ENCODE measurements at places on chromosomes 1 and 21.

GRCh38 chr1:104463126-104463697 is 713.5 kb downstream of the AMY1C start:
- DNase-seq, result no peak

DNA sequence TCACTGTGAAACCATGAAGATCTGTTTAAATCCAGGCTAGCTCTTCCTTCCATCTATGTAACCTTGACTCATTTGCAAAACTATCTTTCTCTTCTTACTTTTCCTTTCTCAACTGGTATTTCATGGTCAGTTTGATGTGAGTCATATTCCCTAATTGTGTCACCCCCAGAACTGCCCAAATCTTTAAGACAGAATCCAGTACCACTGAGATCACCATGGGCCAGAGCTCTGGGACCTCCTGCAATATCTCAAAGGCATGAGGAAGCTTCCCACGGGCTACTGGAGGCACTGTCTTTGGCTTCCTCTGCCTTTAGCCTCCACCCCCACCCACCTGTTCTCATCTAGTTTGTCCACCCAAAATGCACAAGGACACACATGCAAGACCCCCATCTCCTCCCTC is 274.4 kb upstream of the FMN2 start:
- DNase-seq, result no peak

GRCh38 chr1:109482791-109483671 is 674 bp upstream of the ATXN7L2 start:
- DNase-seq, result peak; percentile 62

- no peak for DNase-seq
Observed at GRCh38 chr1:223617323-223618070, 48.0 kb downstream of the CAPN8 start.

DNA sequence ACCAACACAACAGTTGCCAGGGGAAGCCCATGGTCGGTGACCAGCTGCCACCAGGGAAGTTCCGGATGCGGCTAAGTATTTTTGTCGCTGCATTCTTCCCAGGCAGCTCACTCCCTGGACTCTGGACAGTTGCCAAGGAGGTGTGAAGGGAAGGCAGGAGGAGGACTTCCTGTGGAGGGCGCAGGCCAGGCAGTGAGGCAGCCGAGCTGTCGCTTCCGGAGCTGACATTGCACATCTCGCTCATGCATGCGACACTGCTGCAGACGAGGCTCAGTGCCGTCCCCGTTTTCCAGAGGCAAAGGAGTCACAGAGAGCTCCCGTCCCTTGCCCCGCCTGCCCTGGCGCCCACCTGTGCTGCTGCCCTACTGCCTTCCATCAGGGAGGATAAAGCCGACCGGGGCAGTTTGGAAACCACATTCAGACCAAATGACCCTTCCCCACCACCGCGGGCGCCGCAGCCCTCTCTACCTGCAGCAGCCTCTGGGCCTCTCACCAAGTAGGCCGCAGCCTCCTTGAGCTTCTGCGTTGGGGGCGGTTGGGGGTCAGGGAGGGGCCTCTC is 81.4 kb downstream of the NENF start:
- DNase-seq, result no peak

DNA sequence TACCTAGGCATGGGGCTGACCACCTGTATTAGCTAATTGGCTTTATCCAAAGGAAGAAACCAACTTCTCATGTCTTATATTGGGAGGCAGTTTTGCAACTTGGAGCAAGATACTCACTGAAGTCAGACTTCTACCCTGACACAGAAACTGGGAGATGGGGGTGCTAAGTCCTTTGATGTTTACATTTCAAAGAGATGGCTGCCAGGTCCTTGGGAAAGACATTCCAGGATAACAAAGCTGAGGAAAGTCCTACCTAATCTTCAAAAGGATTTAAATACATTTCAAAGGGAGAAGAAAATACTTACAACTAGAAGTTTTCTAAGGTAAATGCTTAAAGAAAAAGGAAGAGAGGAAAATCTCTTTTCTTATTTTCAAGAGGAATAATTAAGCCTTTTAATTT is 62.1 kb downstream of the FH start:
- no peak for DNase-seq

GRCh38 chr1:231165371-231165770 is 3.5 kb downstream of the TRIM67 start:
- no peak for DNase-seq

DNA sequence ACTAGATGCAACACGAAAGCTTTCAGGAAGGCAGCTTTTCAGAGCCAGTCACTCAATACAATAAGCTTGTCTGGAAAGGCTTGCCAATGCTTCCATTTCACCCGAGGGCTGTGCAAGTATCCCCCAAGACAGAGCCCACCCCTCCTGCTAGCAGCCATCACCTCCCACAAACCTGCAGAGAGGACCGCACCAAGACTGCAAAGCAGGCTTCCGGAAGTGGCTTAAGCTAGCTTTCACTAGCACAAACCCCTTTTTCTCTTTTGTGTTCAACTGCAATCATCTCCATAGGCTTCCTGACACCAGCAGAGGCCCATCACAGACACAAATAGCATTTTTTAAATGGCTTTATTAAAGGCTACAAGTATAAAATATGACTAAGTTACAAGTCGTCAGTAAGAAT is 31.5 kb downstream of the C1orf198 start:
- DNase-seq, result no peak

GRCh38 chr21:39388038-39388810 is 39.3 kb upstream of the HMGN1 start:
- peak; percentile 89 for DNase-seq

GRCh38 chr1:225771661-225772322 is 5.8 kb upstream of the SRP9 start:
- no peak for DNase-seq

DNA sequence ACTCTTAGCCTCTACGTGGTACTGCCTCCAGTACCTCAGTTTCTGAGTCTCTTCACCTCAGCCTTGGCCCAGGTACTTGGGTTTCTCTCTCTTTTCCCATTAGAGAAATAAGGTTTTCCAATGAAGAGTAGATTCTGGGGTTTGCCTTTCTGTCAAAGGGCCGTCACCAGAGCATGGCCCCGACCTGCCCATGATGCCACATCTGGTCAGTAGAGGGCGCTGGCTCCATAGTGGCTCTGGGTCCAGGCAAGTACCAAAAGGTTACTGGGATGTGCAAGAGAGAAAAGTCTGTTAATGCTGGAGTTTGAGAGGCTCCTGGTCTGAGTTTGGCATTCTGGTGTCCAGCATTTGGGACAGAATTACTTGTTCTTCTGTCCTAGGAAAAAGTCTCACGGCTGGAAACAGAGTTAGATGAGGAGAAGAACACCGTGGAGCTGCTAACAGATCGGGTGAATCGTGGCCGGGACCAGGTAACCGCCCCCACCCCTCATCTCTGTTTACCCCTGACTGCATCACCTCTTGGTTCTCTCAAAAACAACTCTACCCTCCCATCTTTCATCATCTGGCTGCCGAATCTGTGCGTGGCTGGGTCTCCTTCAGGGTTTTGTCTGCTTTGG is 5.3 kb upstream of the TUFT1 start:
- DNase-seq, result peak; percentile 62

- no peak for DNase-seq
Observed at GRCh38 chr21:43686811-43687565, 27.6 kb downstream of the RRP1B start.

DNA sequence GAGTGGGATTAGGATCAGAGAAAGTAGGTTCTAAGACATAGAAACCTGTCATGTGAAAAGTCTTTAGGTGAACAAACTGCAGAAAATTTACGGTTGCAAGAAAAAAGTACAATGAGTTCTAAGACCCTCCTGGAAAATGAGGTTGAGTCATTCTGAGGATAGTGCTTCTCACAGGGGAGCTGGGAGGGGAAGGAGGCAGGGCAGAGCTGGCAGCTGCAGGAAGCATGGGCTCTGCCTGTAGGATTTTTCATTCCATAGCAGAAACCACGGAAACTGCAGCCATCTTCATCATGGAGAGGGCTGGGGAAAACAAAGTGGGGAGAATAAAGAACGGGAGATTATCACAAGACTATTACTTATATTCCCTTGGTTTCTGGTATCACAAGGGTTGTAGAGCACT is 25.8 kb upstream of the THEM4 start:
- DNase-seq, result no peak

DNA sequence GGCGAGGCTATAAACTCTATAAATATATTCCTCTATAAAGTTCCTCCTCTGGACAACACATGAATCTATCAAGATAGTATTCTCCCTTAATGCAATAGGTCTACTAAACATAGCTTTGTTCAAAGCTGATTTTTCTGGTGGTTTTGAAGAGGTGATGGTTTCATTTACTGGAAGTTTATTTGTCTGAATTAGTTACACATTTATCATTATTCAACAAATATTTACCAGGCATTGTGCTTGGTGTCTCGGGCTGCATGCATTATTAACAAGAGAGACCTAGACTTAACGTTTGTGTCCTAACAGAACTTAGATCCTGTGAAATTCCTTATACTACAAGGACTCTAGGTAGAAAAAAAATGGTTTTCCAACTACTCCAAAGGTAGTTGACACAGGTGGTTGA is 511.4 kb upstream of the B3GALT2 start:
- no peak for DNase-seq

- no peak for DNase-seq
Observed at GRCh38 chr21:34836103-34836932, 167.5 kb downstream of the CLIC6 start.

DNA sequence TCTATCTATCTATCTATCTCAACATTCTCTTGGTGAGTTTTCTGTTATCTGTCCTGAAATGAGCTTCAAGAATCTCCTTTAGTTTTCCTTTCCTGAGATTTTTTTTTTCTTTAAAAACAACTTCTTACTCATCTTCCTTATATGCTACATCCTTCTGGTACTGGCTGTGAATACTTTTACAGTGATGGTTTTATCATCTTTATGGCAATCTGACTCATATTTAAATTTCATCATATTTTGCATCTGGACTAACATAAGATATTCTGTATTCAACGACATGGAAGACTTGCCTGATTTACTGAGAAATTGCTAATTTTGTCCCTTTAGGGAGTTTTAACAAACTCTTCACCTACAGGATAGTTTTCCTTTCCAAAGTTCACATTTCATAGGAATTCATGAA is 33.0 kb downstream of the PDE4B start:
- no peak for DNase-seq
